ENCODE measurements at places on chromosomes 5 and 9. TPM values are rescaled to one million over a fixed set of nuclear protein-coding genes. Genes with fewer than 3 reads are reported as not detected.

The SV2C gene
- 0.19 TPM for total RNA-seq

The CETN3 gene
- 30.1 TPM for total RNA-seq

The TLR4 gene
- total RNA-seq: not detected

The INSL4 gene
- not detected for total RNA-seq

The NEUROG1 gene
- total RNA-seq: not detected

The SLC6A3 gene
- not detected for total RNA-seq

The OBP2B gene
- total RNA-seq: not detected

The AFAP1L1 gene
- total RNA-seq: 0.17 TPM

- DNase-seq: no peak
- H3K36me3 ChIP-seq: no peaks in the 10 kb centered on the region
- peak overlapping the region; percentile 88 for H3K27ac ChIP-seq
- H3K4me1 ChIP-seq: peaks cover 32% of the 10 kb centered on the region
Measured at GRCh38 chr9:114317665-114318357, 5.1 kb upstream of the ORM1 start.

DNA sequence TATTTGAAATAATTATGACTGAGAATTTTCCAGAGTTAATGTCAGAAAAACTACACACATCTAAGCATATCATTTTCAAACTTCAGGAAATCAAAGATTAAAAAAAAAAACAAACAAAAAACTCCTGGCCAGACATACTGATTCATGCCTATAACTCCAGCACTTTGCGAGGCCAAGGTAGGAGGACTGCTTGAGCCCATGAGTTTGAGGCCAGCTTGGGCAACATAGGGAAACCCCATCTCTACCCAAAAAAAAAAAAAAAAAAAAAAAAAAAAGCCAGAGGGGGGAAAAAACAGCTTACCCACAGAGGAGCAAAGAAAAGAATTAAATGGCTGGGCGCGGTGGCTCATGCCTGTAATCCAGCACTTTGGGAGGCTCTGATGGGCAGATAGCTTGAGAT lies 22.4 kb downstream of the EFCAB9 start:
- no peak overlapping the region for H3K27ac ChIP-seq
- DNase-seq: no peak
- no peaks in the 10 kb centered on the region for H3K27me3 ChIP-seq
- H3K4me3 ChIP-seq: no peak overlapping the region

GRCh38 chr5:92409134-92409533 lies 1026.0 kb upstream of the ARRDC3 start:
- no peaks in the 10 kb centered on the region for H3K27me3 ChIP-seq
- H3K4me3 ChIP-seq: no peak overlapping the region
- H3K36me3 ChIP-seq: no peaks in the 10 kb centered on the region
- no peak for DNase-seq
- no peaks in the 10 kb centered on the region for H3K4me1 ChIP-seq

- peaks cover 4% of the 10 kb centered on the region for H3K36me3 ChIP-seq
- peak overlapping the region; percentile 99 for H3K27ac ChIP-seq
- peaks cover 73% of the 10 kb centered on the region for H3K4me1 ChIP-seq
- no peaks in the 10 kb centered on the region for H3K27me3 ChIP-seq
- H3K4me3 ChIP-seq: peak overlapping the region; percentile 93
Measured at GRCh38 chr5:96936431-96937320, 796 bp downstream of the LNPEP start.

- DNase-seq: no peak
- H3K4me1 ChIP-seq: no peaks in the 10 kb centered on the region
- H3K36me3 ChIP-seq: no peaks in the 10 kb centered on the region
- no peaks in the 10 kb centered on the region for H3K27me3 ChIP-seq
- H3K4me3 ChIP-seq: no peak overlapping the region
- no peak overlapping the region for H3K27ac ChIP-seq
Measured at GRCh38 chr5:68088302-68088701, 127.3 kb upstream of the PIK3R1 start.

- peaks cover 5% of the 10 kb centered on the region for H3K4me1 ChIP-seq
- H3K27ac ChIP-seq: no peak overlapping the region
- DNase-seq: no peak
- H3K4me3 ChIP-seq: no peak overlapping the region
- H3K27me3 ChIP-seq: peaks cover 43% of the 10 kb centered on the region
- no peaks in the 10 kb centered on the region for H3K36me3 ChIP-seq
Measured at GRCh38 chr5:43256261-43256966, 56.8 kb downstream of the HMGCS1 start.

- H3K27ac ChIP-seq: no peak overlapping the region
- H3K4me3 ChIP-seq: no peak overlapping the region
- no peaks in the 10 kb centered on the region for H3K4me1 ChIP-seq
- DNase-seq: no peak
Measured at GRCh38 chr5:150217038-150217437, 27.2 kb downstream of the SLC6A7 start.
